ENCODE measurements at places on chromosomes 2 and 18.

GRCh38 chr2:11250400-11251196, 93.8 kb downstream of the ROCK2 start:
- DNase-seq = no peak

- DNase-seq = no peak
Observed at GRCh38 chr2:85959826-85960225, 71.0 kb upstream of the ST3GAL5 start.

DNA sequence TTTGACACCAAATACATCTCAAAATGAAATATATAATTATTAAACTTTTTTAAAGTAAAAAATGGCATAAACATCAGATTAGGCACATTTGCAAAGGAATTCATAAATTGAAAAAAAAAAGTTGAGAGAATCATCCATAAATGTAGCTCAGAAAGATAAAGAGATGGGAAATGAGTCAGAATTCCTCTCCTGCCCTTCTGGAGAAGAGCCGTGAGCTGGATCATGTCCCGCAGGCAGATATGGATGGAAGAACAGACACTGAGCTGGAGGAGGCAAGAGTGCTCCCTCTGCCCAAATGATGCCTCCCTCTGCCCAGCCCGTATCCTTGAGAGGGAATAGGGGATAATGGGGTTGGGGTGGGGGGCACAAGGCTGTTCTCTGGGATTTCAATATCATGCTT, 190.9 kb downstream of the TFCP2L1 start:
- DNase-seq = no peak

- no peak for DNase-seq
Observed at GRCh38 chr2:103361712-103362111, 599.9 kb downstream of the TMEM182 start.

DNA sequence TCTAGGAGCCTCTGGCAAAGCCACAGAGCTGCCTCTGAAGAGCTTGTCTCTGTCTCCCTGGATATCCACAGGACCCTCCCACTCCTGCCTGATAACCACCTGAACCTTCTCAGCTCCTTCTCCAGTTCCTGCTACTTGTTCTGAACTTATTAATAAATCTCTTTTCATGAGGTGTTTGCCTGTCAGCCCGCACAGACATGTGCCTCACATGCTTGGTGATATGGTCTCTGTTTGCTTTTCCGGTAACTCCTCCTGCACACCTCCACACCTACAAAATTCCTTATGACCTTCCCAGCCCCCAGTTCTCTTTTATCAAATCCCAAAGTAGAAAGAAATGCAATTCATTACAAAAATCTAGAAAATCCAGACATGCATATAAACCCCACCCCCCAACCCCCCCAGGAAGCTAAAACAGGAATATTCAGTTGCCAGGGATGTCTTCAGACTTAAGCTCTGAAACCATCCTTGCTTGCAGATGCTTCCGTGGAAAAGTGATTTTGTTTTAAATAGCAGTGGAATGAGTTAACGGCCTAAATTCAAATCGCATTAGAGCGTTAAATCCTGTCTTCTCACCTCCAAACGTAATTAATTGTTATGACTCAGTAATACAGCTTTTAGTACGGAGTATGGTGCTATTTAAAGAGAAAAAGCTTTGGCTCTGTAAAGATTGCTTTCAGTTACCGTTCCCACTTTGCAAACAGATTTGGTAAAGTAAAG, 2.1 kb upstream of the PID1 start:
- no peak for DNase-seq

- no peak for DNase-seq
Observed at GRCh38 chr2:223877721-223878410, 40.5 kb upstream of the AP1S3 start.

DNA sequence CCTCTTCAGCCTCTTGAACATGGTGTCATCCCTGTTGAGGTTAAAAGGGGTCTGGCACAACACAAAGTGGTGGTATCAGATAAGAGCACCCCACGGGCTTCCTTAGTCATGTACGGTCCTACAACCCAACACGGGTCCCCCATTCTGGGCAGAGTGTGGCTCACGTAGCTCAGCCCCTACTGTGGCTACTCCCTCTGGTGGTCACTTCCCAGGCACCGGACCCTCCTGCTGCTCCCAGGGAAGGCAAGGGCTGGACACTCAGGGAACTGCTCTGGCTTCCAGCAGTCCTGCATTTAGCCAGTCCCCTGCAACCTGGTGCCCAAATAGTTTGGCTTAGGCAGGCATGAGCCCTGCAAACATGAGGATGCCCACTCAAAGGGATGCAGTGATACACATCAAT, 58.6 kb downstream of the GALNT14 start:
- DNase-seq = no peak

DNA sequence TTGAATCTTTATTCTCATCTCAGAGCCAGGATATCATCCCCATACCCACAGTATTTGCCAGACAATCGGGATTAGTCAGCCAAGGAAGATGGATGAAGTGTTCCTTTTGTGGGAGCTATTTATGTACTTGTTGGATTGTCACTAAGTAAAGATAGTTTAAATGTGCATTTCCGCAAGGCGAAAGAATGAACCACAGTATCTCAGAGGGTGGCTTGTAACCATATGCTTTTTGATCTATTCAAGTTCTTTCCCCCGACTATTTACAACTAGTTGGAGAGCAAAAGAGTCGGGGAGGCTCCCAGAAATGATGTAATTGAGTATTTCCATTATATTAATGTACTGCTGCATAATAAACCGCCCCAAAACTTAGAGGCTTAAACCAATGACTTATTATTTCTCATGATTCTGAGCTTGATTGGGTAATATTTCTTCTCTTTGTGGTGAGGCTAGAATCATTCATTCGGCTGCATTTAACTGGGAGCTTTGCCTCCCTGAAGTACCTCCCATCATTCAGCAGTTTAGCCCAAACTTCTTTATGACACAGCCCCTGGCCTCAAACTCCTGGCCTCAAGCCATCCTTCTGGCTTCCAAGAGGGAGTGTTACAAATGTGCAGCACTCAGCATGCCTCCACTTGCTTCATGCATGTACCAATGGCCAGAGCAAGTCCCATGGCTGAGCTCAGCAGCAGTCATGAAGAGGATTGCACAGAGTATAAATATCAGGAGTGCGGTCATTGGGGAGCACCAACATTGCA, 423.7 kb downstream of the METTL4 start:
- DNase-seq = no peak

DNA sequence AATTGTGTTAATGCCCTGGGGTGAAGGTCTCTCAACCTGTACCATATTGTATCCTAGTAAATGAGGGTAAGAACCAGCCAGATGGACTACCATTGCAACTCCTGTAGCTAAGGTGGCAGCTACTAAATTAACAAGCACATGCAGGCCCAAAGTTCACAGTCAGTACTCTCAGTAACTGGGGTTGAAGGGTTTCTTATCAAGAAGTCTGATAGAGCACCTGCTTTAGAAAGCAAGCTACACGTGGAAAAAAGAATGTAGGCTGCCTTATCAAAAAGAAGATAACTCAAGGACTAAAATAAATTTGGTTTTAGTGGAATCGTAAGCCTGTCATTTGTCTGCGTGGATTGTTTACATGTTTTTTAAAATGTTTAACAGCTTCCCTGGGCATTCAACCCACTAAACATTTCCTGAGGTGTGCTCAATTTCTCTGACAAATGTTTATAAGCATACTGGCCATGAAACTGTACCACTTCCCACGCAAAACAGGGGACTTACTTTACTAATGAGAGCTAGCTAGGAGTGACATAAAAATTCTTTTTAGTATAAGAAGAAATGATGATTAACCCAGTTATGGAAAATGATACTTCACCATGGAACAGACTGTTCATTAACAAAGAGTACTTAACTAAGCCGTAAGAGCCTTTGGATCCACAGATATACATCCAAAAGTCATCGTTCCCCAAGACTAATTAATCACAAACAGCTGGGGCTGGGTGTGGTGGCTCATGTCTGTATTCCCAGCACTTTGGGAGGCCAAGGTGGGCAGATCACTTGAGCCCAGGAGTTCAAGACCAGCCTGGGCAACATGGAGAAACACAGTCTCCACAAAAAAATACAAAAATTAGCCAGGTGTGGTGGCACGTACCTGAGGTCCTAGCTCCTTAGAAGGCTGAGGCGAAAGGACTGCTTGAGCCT, 36.5 kb downstream of the LPIN2 start:
- no peak for DNase-seq

- DNase-seq = no peak
Observed at GRCh38 chr2:240245184-240245583, 104.7 kb upstream of the OTOS start.

- DNase-seq = no peak
Observed at GRCh38 chr2:174026122-174026845, 61.1 kb upstream of the SP3 start.

DNA sequence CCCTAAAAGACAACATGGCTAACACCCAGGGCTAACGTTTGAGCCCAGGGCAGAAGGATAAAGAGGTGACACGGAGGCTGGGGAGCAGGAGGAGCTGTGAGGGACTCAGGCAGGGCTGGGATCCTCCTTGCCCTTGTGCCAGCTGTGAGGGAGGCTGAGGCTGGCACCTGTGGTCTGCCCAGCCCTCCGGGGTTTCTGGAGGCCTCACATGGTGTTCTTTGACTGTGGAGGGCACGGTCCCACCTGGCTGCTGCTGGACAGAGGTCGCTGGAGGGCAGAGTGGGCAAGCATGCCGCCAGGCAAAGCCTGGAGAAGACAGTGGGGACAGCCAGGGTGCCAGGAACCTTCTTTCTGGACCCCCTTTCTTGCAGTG, 26.8 kb upstream of the CNNM3 start:
- DNase-seq = no peak

DNA sequence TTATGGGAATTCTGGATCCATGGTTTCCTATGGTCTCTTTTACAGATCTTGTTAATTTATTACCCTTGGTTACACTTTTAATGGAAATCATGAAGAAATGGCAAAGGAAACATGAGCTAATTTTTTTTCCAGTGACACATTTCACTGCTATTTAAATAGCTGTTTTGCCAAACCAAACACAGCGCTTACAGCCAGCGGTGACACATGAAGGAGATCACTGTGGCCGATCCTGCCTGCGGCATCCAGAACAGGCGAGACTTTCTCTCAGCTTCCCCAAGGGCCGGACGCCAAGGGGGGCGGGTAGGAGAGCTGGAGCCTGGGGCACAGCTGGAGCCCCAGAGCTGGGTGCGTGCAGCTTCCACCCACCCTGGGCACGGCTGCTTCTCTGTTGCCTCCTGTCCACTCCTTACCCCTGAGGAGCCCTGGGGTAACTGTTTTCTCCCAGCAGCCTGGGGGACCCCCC, 81.4 kb upstream of the PKDCC start:
- no peak for DNase-seq

- DNase-seq = no peak
Observed at GRCh38 chr2:196096264-196096663, 27.6 kb upstream of the DNAH7 start.

DNA sequence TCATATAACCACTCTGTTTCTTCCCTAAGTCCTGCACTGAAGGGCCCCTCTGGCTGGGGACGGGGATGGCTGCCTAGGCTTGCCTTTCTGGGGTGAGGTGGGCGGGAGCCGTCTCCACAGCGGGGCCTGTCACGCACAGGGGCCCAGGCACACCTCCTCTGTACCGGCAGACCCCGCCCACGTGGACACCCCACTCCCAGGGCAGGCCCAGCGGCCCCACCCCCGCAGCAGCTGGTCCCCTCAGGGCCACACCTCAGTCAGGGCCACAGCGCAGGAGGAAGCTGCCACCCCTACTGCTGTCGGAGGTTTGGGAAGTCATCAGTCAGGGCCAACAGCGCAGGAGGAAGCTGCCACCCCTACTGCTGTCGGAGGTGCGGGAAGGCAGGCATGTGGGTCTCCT, 257.6 kb upstream of the RAB6C start:
- DNase-seq = no peak

GRCh38 chr2:119259296-119259860, 35.7 kb downstream of the STEAP3 start:
- no peak for DNase-seq

GRCh38 chr2:219626540-219626939, 890 bp upstream of the SLC4A3 start:
- DNase-seq = no peak

- no peak for DNase-seq
Observed at GRCh38 chr18:6734726-6735430, 5.4 kb downstream of the ARHGAP28 start.

- no peak for DNase-seq
Observed at GRCh38 chr2:33242845-33243244, 233.6 kb upstream of the RASGRP3 start.

- no peak for DNase-seq
Observed at GRCh38 chr2:123095219-123095835, 929.8 kb upstream of the CNTNAP5 start.

GRCh38 chr2:111946294-111947114, 48.1 kb downstream of the MERTK start:
- DNase-seq = peak; percentile 62

- no peak for DNase-seq
Observed at GRCh38 chr2:240037358-240037757, 7.1 kb upstream of the OR6B2 start.

DNA sequence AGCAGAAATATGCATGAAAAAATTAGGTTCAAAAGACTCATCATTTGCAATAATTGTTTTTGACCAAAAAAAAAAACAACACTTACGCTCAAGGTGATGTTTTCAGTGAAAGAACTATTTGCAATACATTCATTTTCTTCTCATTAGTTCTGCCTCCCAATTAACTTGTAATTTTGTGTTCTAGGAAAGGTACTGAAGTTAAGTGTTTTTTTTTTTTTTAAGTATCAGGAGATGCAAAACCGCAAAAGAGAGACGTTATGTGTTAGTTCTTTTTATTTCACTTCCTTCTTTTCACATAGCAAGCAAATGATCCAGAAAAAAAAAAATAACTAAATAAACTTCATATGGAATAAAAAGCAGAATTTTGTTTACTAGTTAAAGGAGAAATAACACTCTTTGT, 735.2 kb upstream of the GCFC2 start:
- DNase-seq = no peak

- no peak for DNase-seq
Observed at GRCh38 chr2:201709049-201709448, 10.6 kb upstream of the MPP4 start.

- DNase-seq = no peak
Observed at GRCh38 chr2:188524519-188525113, 232.9 kb downstream of the GULP1 start.

DNA sequence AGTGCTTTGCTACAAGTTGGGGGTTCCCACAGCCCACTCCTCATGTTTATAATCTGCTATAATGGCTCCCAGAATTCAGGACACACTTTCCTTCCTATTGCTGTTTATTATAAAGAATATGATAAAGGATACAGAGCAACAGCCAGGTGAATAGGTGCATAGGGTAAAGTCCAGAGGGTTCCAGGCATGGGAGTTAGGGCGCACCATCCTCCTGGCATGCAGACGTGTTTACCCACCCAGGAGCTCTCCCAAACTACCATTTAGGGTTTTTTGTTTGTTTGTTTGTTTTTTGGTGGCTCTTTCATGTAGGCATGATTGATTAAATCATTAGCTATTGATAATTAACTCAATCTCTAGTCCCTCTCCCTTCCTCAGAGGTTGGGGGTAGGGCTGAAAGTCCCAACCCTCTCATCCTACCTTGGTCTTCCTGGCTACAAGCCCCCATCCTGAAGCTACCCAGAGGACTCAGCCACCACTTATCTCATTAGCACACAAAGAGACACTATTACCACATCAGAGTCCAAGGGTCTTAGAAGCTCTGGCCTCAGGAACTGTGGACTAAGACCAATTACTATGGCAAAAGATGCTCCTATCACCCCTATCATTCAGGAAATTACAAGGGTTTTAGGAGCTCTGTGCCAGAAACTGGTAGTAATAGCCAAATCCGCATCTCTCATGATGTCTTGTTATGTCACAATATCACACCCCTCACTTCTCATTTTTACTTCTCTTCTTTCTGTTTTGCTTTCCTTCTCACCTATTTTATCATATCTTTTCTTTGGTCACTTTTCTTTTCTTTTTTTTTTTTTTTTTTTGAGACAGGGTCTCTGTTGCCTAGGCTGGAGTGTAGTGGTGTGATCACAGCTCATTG, 154.9 kb upstream of the TTC39C start:
- no peak for DNase-seq

- DNase-seq = no peak
Observed at GRCh38 chr2:201273330-201273983, 13.1 kb downstream of the CASP8 start.

All from NCI-H510A (cell line).